ENCODE measurements at places on chromosomes 5 and 9. TPM values are rescaled to one million over a fixed set of nuclear protein-coding genes. Genes with fewer than 3 reads are reported as not detected.

CCNO gene
- total RNA-seq: not detected

SLC36A2 gene
- total RNA-seq: not detected

TRIM7 gene
- total RNA-seq: 4.2 TPM

CDC20B gene
- not detected for total RNA-seq

MSMP gene
- total RNA-seq: not detected

TRIP13 gene
- 0.65 TPM for total RNA-seq

TRAF1 gene
- 4.0 TPM for total RNA-seq

RAB3C gene
- 9.6 TPM for total RNA-seq

NELFB gene
- total RNA-seq: 54.9 TPM

TNFAIP8 gene
- total RNA-seq: 20.2 TPM

FGF1 gene
- total RNA-seq: 2.9 TPM

CKMT2 gene
- 14.2 TPM for total RNA-seq

TMEM141 gene
- 27.9 TPM for total RNA-seq

PCDHGC3 gene
- 56.5 TPM for total RNA-seq

FAM81B gene
- not detected for total RNA-seq

SLCO4C1 gene
- total RNA-seq: not detected

OCLN gene
- 0.83 TPM for total RNA-seq

ZDHHC21 gene
- total RNA-seq: 11.6 TPM

All from esophagus muscularis mucosa (tissue), 4 donors.